ENCODE measurements at places on chromosomes 2 and 18.

DNA sequence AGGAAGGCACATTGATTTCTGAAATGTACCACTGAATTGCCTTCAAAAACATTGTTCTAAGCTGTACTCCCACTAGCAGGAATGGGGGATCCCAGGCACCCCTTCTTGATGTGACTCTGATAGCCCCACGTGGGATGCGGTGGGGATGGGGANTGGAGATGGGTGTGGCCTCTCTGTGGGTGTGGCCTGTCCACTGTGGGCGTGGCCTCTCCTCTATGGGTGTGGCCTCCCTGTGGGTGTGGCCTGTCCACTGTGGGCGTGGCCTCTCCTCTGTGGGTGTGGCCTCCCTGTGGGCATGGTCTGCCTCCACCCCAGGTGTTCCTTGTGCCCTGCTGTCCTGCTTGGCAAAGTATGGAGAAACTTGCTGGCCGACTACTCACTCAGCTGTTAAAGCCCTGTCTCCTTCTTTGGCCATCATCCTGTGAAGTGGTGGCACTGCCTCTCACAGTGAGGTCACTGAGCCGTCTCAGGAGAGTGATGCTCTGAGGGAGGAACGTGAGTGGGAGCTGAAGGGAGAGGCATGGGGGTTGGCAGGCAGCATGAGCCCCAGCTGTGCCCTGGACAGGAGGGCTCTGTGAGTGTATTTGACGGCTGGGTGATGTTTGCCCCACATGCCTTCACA, 6.7 kb upstream of the PARD6G start:
- DNase-seq, result peak; percentile 34

DNA sequence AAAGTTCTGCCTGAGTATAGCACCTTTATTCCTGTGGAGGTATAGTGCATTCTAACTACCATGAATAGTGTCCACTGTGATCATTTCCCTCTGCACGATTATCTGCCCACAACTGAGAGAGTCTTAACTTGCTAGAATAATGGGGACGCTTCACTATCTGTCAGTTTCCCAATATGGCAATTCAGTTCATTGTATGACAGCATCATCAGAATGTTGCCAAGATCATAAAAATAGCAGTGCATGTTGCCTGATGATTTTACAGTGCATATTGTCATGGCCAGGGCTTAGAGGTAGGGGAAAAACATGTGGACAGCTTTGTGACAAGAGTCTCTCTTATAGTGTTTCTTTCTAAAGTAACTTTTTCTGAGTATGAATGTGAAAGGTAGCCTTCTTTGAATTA, 6.1 kb downstream of the RASGRP3 start:
- no peak for DNase-seq

- no peak for DNase-seq
Observed at GRCh38 chr2:226893216-226893615, 57.4 kb downstream of the RHBDD1 start.

DNA sequence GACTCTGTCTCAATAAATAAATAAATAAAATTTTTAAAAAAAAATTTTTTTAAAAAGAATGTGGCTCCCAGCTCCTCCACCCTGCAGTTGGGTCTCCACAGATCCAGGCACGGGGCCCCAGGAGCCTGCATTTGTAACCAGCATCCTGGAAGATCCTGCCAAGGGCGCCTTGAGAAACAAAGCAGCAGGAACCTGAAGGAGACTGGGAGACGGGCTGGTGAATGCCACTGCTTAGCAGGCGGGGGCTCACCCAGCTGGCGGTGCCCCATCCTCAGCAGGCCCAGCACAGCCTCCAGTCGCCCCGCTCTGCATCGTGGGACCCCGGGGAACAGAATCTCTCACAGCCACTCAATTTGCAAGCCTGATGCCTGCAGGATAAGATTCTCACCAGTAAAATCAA, 187.5 kb upstream of the SALL3 start:
- no peak for DNase-seq

DNA sequence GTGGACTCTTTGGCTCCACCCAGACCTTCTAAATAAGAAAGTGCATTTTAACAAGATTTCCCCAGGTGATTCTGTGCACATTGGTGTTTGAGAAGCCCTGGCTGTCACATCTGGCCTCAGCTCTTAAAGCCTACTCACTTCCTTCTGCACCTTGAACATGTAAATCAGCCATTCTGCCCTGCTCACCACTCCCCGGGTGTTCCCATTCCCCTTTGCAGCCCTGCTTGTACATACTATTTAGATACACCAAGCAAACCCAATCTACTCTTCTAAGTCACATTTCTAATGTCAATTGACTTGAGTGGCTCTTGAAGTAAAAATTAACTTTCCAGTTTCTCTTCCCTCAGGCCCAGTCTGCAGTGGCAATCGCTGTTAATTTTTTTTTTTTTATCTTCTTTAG, 13.1 kb upstream of the SCN1A start:
- DNase-seq, result no peak

DNA sequence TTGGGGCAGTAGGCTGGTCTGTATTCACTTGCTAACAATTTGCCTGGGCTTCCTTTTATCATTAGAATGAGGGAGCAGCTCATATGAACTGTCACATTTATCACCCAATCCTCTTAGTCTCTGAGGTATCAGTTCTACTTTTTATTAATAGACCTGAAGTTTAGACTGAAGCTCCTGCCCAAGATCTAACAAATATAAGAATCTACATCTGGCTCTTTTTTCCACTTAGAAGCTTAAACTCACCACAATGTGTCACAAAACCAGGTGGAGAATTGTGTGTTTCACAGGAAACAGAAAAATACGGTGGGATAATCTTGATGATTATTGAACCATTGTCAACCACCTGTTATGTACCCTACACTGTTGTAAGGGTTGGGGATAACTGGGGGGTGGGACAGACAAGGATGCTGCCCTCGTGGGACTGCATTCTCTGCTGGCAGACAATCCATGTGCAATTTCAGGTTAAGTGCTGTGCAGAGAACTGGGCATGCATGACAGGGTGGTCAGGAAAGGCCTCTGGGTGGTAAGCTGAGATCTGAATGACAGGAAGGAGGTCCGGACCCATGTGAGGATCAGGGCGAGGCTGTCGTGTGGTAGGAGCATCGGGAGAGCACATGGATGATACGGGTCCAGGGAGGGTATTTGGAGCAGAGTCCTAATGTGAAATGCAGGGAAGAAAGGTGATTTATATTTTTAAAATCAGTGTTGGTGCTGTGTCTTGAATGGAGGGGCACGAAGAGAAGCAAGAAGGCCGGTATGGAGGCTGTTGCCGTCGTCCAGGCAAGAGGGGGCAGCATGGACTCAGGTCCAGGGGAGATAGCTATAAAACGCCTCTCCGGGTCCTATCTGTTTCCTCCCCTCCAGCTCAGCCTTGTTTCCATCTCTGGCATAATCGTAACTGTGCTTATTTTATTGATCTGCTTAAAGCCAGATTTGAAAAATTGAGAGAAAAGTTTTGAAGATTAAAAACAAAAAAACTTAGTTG, 17.6 kb downstream of the MYL12B start:
- DNase-seq, result no peak

- DNase-seq, result no peak
Observed at GRCh38 chr2:151083856-151084795, 177.5 kb downstream of the RBM43 start.

DNA sequence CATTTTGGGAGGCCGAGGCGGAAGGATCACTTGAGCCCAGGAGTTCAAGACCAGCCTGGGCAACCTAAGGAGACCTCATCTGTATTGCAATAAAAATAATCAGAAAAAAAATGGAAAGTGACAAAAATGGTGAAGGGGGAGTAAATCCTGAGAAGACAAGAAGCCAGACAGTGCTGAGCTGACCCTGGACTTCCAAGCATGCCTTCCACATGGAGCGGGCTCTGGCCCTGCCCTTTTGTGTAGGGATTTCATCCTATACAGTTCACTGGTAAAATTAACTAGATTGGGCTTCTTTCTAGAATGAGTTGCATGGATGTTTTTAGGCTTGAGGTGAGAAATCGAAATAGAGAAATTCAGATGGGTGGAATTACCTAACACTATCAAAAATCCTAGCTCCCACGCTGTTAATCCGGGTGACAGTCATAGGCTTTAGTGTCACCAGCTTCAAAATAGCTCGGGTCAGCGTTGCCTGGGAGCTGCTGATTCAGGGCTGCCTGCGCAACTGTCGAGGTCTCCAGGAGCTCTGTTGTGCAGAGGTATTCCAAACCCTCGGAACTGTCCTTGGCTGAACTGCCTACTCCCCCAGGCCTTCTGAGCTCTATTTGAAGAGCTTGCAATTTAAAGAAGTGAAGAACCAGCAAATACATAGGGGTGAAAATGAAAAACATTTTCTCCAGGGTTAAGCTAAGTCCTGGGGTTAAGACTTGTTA, 21.5 kb upstream of the ZNF532 start:
- no peak for DNase-seq

All from activated CD4-positive, alpha-beta memory T cell treated with anti-CD3 and anti-CD28 coated beads for 36 hours (primary cell).